ENCODE measurements at places on chromosomes 2 and 18.

- DNase-seq: no peak
Observed at GRCh38 chr18:12295389-12296086, 12.5 kb upstream of the TUBB6 start.

- DNase-seq: no peak
Observed at GRCh38 chr2:183892315-183892941, 705.9 kb upstream of the ZNF804A start.

DNA sequence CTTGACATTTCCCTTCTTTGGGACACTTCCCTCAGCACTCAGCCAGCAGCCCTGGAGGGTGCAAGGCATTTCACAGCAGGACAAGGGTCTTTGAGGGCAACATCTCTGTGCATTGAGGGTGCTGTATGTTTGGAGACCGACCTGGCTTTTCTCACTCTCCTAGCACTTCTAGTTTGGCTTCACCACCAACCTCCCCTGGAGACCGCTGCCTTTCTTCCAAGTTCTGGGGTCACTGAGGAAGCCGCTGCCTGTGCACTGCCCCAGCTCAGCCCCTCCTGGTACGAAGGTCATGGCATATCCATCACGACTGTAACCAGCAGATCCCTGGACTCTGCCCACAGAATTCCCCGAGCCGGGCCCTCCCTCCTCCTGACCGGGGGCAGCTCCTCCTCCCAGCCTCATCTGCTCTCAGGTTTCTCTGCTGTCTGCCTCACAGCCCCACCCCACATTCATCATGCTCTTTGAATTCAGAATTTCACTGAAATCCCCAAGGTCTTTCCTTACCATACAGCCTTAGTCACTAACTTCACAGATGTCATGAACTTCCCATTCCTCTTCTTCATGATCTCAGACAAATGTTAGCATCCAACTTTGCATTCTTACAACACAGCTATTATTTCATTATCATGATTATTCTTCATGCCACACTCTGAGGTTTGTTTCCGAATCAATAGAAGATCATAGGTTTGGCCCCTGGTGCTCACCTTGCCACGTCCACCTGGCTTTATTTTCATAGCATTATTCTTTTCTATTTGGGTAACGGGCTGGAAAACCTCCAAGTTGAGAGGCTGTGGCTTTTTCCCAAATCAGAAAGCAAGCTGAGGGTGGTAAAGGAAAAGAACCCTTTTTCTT is 113.0 kb upstream of the COPS8 start:
- DNase-seq: no peak

DNA sequence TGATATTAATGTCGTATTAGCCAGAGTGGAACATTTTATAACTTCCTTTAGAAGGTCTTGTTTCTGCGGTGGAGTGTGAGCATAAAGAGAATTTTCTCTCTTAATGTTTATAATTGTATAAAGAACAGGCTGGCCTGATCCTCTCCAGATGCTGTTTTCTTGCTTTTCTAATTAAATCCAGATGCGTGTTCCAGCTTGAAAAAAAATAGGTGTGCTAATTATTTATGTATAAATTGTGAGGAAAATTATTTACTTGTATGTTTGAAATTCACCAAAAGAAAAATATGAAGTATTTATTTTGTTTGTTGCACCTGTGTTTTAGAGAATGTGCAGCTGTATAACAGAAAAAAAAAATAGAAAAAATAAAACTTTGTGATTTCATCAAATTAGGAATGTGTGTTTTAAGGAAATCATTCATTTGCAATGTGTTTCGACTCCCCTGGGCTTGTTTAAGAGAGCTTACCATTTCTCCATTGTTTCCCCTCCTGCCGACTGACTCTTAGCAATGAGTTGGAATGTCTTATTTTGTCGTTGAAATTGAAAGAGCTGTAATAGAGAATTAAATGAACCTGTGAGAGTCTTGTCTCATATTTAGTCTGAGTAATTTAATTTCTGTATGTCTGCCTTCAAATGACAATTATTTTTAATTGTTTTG is 220.1 kb upstream of the NXPH2 start:
- DNase-seq: no peak

DNA sequence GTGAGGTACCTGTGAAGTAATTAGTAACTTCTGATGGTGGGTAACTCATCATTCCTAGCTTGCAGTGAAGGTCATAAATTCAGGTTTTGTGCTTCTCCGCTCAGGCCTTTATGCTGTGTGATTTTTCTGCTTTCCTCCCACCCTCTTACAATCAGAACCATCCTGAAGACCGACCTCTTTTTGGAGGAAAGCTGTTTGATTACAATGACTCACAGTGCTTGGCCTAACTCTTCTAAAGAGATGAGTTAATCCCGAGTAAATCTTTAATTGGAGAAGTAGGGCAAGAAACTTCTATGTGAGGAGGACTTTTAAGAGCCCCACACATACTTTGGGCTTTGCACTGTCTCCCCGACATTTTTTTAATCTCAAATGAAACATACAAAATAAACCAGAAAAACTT is 53.1 kb downstream of the TTC27 start:
- no peak for DNase-seq

DNA sequence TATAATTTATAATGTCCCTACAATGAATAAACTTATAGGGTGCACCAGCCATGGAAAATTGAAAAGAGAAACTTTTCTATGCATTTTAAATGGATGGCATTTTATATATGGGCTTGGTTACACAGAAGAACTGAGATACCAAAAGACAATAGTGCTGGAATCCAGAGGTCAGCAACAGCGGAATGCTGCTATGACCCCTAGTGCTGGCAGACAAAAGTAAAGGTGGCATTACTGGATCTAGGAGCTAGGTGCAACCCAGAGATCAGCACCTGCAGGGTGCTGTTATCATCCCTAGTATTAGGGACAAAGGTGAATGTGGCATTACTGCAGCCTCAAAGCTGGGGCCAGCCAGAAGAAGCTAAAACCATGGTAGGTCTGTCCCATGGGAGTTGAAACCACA is 392.7 kb upstream of the ST6GAL2 start:
- DNase-seq: no peak

- no peak for DNase-seq
Observed at GRCh38 chr2:65351234-65351947, 81.0 kb downstream of the SPRED2 start.
